ENCODE measurements at places on chromosomes 2 and 18. TPM values are rescaled to one million over a fixed set of nuclear protein-coding genes. Genes with fewer than 3 reads are reported as not detected.

The HRH4 gene
- polyA plus RNA-seq: not detected

The CHMP3 gene
- polyA plus RNA-seq: 70.1 TPM

The LBX2 gene
- polyA plus RNA-seq: not detected

The ATP6V1C2 gene
- polyA plus RNA-seq: 0.24 TPM

The SLC4A5 gene
- polyA plus RNA-seq: 0.13 TPM

The MYO7B gene
- not detected for polyA plus RNA-seq

The HEATR5B gene
- 11.4 TPM for polyA plus RNA-seq

The ANKRD62 gene
- not detected for polyA plus RNA-seq

The RALB gene
- 32.5 TPM for polyA plus RNA-seq

The FTCDNL1 gene
- polyA plus RNA-seq: 1.4 TPM

The GPAT2 gene
- 8.9 TPM for polyA plus RNA-seq

The DLX1 gene
- polyA plus RNA-seq: not detected

The DOK6 gene
- polyA plus RNA-seq: 0.13 TPM

The C2orf66 gene
- polyA plus RNA-seq: not detected

The DTNA gene
- not detected for polyA plus RNA-seq

The CTLA4 gene
- polyA plus RNA-seq: 3.5 TPM

The RAB6C gene
- polyA plus RNA-seq: not detected

The IL1A gene
- polyA plus RNA-seq: not detected

All from CD8-positive, alpha-beta memory T cell (primary cell).